IMR-90 (cell line): ENCODE measurements at places on chromosomes 12 and 14.

DNA sequence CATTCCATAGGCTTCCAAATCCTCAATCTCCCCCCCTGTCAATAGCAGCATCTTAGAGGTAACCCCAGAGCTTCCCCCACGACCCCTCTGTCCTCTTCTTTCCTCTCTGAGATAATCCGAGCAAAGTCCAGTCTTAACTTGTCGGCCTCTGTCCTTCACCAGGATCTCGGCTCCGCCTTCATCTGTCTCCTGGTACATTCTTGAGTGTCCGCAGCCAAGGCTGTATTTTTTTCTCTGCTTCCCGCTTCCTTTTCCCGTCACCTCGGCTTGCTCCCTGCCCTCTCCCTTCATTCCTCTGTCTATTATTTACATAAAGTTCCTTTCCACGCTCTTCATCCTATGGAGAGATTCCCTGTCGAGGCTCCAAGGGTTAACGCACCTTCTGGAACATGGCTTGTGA, 153.9 kb upstream of the GSC start:
- no peak overlapping the region for H3K27ac ChIP-seq
- no peaks in the 10 kb centered on the region for H3K4me1 ChIP-seq
- no peaks in the 10 kb centered on the region for H3K36me3 ChIP-seq
- no peak for DNase-seq

GRCh38 chr12:103832048-103832997, 8.7 kb downstream of the NT5DC3 start:
- H3K4me1 ChIP-seq, result peaks cover 6% of the 10 kb centered on the region; the same call in 1 of the 2 replicates
- no peaks in the 10 kb centered on the region for H3K27me3 ChIP-seq
- H3K27ac ChIP-seq, result no peak overlapping the region
- DNase-seq, result no peak

GRCh38 chr12:106271575-106272505, 24.0 kb upstream of the CKAP4 start:
- peaks cover 3% of the 10 kb centered on the region for H3K27me3 ChIP-seq
- no peaks in the 10 kb centered on the region for H3K36me3 ChIP-seq
- no peak overlapping the region for H3K27ac ChIP-seq
- H3K4me1 ChIP-seq, result no peaks in the 10 kb centered on the region
- DNase-seq, result no peak
- H3K4me3 ChIP-seq, result no peak overlapping the region

- peak overlapping the region; percentile 63; the same call in 1 of the 2 replicates for H3K27ac ChIP-seq
- DNase-seq, result peak; percentile 28
- H3K4me3 ChIP-seq, result no peak overlapping the region
- no peaks in the 10 kb centered on the region for H3K36me3 ChIP-seq
- H3K27me3 ChIP-seq, result no peaks in the 10 kb centered on the region
These were observed 338.2 kb upstream of the DDHD1 start for GRCh38 chr14:53491256-53491883.

DNA sequence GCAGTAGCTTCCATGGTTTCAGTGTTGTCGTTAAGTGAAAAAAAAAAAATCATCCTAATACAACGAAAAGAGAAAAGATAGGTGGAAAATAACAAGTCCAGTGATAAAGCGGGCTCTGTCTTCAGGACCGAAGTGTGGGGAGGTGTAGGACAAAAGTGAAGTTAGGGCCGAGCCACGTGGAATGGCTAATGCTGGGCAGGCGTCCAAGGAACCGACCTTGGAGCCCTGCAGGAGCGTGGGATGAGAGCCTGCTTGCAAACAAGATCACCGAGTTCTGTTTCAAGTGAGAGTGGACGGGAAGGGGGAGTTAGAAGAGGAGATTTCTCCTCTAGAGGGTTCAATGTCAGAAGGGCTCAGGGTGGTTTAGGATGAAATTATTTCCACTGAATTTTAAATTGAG, 22.2 kb downstream of the A2ML1 start:
- H3K27me3 ChIP-seq, result no peaks in the 10 kb centered on the region
- H3K27ac ChIP-seq, result no peak overlapping the region
- no peaks in the 10 kb centered on the region for H3K36me3 ChIP-seq
- no peak overlapping the region for H3K4me3 ChIP-seq
- peak; percentile 16 for DNase-seq
- no peaks in the 10 kb centered on the region for H3K4me1 ChIP-seq

- no peak for DNase-seq
- no peak overlapping the region for H3K4me3 ChIP-seq
- H3K27me3 ChIP-seq, result peaks cover 10% of the 10 kb centered on the region
These were observed 136.6 kb downstream of the C12orf75 start for GRCh38 chr12:105466901-105467598.

DNA sequence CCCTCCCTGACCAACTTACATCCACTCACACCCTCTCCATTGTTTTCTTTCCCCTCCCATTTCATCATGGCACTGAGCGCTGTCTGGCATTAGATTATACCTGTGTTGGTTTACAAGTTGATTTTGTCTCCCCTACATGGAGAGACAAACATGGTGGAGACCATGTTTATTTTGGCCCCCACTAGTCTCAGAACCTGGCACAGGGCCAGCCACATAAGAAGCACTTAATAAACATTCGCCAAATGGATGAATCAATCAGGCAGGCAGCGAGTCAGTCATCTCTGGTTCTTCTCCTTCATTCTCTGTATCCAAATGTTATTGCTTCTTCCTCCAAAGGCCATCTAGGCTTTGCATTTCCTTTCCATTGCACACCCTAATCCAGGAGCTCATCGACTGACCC, 177.4 kb downstream of the DPF3 start:
- no peak overlapping the region for H3K27ac ChIP-seq
- H3K27me3 ChIP-seq, result no peaks in the 10 kb centered on the region
- peaks cover 13% of the 10 kb centered on the region for H3K4me1 ChIP-seq
- DNase-seq, result peak; percentile 41
- H3K36me3 ChIP-seq, result peaks cover 12% of the 10 kb centered on the region; the same call in 1 of the 2 replicates

DNA sequence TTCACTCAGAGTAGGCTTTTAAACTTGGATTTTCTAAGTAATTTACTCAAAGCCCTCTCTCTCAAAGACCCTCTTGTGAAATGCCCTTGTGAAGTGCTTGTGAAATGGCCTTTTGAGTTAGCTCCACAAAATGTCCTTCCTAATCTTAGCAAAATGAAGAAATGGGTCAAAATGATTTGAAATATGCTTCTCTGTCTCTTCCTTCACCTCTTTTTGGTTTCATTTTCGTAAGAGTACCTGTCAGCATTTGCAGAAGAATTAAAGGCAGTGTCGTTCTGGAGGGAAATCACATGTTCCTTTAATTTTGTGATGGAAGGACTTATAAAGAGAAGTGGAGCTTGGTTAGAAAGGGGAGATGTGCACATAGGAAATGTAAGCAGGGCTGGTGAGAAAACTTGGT, 93.7 kb downstream of the HMGA2 start:
- no peak overlapping the region for H3K4me3 ChIP-seq
- no peaks in the 10 kb centered on the region for H3K27me3 ChIP-seq
- no peak overlapping the region for H3K27ac ChIP-seq
- H3K36me3 ChIP-seq, result peaks cover 10% of the 10 kb centered on the region

- DNase-seq, result no peak
- H3K36me3 ChIP-seq, result no peaks in the 10 kb centered on the region
- no peaks in the 10 kb centered on the region for H3K27me3 ChIP-seq
- no peak overlapping the region for H3K27ac ChIP-seq
- no peak overlapping the region for H3K4me3 ChIP-seq
These were observed 106.2 kb upstream of the PDE3A start for GRCh38 chr12:20262119-20262518.

DNA sequence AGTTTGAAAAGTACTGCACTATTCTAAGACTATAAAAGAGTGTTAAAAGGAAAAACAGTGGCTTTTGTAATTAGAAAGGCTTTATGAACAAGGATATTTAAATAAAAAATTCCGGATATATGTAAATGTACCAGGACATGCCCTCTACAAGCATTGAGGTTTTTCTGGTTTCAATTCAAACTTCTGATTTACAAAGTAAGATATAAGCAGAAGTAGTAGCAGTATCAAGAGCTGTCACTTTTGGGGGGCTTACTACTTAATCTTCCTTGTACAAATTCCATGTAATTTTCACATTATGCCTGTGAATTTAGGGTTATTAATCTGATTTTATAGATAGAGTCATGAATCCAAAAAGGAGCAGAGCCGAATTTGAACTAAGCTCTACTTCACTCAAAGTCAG, 170.3 kb upstream of the ATP2B1 start:
- H3K4me3 ChIP-seq, result no peak overlapping the region
- H3K27ac ChIP-seq, result no peak overlapping the region
- peaks cover 10% of the 10 kb centered on the region for H3K4me1 ChIP-seq
- no peak for DNase-seq

DNA sequence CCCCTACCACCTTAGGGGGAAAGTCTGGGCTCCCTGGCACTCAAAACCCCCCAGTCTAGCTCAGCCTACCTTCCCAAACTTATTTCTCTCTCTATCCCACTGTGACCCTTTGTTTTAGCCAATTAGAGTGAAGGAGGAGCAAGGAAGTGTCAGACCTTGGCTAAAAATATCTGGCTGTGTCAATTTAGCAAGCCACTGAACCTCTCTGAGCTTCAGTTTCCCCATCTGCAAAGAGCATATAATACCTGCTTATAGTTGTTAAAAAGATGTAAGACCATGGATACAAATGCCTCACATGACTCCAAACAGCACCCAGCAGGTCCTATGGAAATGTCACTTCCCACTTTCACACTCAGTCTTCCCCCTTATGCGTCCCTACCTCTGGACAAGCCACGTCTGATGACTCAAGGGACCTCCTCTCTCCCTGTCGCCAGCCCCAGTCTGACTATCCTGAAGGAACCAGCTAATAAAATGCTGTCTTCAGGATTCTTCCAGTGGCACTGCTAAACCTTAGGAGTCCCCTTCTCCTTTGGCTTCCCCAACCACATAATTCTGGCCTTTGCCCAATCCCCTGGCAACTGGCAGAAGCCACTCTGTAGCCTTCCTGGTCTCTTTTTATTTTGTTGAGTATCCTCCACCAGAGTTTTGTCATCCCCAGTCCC, 19.3 kb downstream of the FOXN3 start:
- no peak overlapping the region for H3K27ac ChIP-seq
- no peaks in the 10 kb centered on the region for H3K27me3 ChIP-seq
- H3K4me1 ChIP-seq, result peaks cover 6% of the 10 kb centered on the region
- H3K36me3 ChIP-seq, result peaks cover 4% of the 10 kb centered on the region; the same call in 1 of the 2 replicates
- DNase-seq, result no peak
- H3K4me3 ChIP-seq, result no peak overlapping the region

DNA sequence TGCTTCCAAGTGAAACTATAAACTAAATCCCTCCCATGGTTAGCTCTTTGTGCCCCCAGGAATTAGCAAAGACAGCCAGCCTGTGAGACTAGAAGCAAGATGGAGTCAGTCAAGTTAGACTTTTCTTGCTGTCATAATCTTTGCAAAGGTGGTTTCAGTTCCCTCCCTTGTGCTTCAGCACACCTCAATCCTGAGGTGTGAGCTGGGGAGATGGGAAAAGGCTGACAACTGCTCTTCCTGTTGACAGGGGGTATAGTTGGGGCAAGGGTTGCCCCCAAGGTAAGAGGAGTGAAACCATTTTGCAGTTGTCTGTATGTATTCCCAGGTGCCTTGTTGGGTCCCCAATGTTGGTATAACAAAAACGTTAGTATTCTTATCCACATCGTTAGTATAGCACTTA, 12.3 kb upstream of the CPM start:
- H3K36me3 ChIP-seq, result no peaks in the 10 kb centered on the region
- H3K27me3 ChIP-seq, result no peaks in the 10 kb centered on the region; the same call in 1 of the 2 replicates
- H3K4me3 ChIP-seq, result no peak overlapping the region
- DNase-seq, result no peak
- no peaks in the 10 kb centered on the region for H3K4me1 ChIP-seq

DNA sequence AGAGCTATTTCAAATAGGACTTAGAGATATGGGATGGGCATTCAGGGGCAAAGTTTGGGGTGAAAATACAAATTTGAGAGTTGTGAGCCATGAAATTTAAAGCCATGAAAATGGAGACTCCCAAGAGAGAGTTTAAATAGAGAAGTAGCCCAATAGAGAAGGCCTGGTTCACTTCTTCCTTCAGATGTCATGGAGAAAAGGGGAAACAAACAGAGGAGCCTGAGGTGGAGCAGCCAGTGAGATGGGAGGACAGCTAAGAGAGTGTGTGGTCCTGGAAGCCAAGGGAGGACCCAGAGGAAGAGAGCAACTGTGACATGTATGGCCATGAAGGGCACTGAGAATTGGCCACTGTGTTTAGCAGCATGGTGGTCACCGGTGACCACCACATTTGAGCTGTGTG, 12.3 kb upstream of the DYNLL1 start:
- H3K4me3 ChIP-seq, result no peak overlapping the region
- no peaks in the 10 kb centered on the region for H3K4me1 ChIP-seq
- H3K27me3 ChIP-seq, result no peaks in the 10 kb centered on the region
- DNase-seq, result no peak
- H3K36me3 ChIP-seq, result peaks cover 8% of the 10 kb centered on the region

- H3K27me3 ChIP-seq, result peaks cover 2% of the 10 kb centered on the region; the same call in 1 of the 2 replicates
- no peaks in the 10 kb centered on the region for H3K36me3 ChIP-seq
- peak; percentile 58 for DNase-seq
- no peak overlapping the region for H3K4me3 ChIP-seq
- H3K27ac ChIP-seq, result no peak overlapping the region
These were observed 9.3 kb downstream of the COCH start for GRCh38 chr14:30883508-30884294.

DNA sequence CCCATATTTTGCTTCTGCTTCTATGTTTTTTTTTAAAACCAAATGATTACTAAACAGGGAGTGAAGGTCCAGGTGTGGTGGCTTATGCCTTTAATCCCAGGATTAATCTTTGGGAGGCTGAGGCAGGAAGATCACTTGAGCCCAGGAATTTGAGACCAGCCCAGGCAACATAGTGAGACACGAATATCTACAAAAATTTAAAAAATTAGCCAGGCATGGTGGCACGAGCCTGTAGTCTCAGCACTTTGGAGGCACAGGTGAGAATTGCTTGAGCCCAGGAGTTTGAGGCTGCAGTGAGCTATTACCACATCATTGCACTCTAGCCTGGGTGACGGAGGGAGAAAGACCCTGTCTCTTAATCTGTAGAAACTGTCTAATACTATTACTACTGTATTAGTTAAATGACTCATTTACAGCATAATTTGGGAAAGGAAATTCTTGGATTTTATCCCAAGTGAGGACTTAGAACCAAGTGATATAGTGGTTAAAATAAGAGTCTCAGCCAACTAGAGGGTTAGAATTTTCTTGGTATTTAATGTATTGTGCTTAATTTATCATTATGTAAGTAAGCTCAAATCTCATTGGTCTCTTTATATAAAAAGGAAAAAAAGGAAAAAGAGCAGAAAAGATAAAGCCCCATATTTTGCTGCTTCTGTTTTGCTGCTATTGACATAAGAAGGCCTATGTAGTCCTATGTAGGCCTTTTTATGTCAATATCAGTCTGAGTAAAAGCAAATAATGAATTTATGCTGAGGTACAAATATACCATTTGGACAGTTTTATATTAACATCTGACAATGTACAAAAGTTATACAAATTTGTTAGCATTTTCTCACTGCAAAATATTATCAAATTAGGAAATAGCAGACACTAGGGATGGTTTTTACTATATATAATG, 163.4 kb downstream of the RAD51B start:
- peaks cover 3% of the 10 kb centered on the region for H3K4me1 ChIP-seq
- peak; percentile 7 for DNase-seq
- no peaks in the 10 kb centered on the region for H3K36me3 ChIP-seq
- no peak overlapping the region for H3K4me3 ChIP-seq
- H3K27ac ChIP-seq, result no peak overlapping the region
- H3K27me3 ChIP-seq, result no peaks in the 10 kb centered on the region
